Activated CD8-positive, alpha-beta memory T cell treated with anti-CD3 and anti-CD28 coated beads, Interleukin-2, amount 10 ng/mL, durations not matched to agents 7 days and 5 days (primary cell): ENCODE measurements at places on chromosomes 4 and X. TPM values are rescaled to one million over a fixed set of nuclear protein-coding genes. Genes with fewer than 3 reads are reported as not detected.

The AWAT2 gene
- total RNA-seq = not detected

The HSFX4 gene
- total RNA-seq = not detected

The IL15 gene
- 3.4 TPM for total RNA-seq

The ARSJ gene
- not detected for total RNA-seq

The ADAD1 gene
- not detected for total RNA-seq

- no peak for DNase-seq
- peaks cover 4% of the 10 kb centered on the region for H3K36me3 ChIP-seq
- peaks cover 8% of the 10 kb centered on the region for H3K27me3 ChIP-seq
- no peak overlapping the region for H3K4me3 ChIP-seq
- H3K27ac ChIP-seq = no peak overlapping the region
Measured at GRCh38 chr4:122665161-122665929, 44.5 kb upstream of the IL21 start.

DNA sequence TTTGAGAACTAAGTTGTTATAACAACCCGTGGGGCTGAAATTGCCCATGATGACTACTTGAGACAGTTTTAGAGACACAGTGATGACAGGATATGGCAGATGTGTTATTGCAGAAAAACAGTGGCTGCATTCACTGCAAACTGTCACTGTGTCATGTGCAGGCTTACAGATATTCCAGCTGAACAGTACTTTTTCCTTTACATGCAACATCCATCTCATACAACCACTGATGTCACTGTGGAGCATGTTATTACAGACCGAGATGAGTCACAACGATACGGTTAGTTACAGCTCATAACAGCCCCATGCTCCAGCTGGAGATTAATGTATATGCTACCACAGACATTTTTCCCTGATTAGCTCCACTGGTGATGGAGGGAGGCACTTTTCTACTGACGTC is 207.4 kb downstream of the TMA16 start:
- H3K27me3 ChIP-seq = no peaks in the 10 kb centered on the region
- H3K4me3 ChIP-seq = no peak overlapping the region
- H3K27ac ChIP-seq = no peak overlapping the region
- no peaks in the 10 kb centered on the region for H3K4me1 ChIP-seq
- DNase-seq = no peak
- H3K36me3 ChIP-seq = no peaks in the 10 kb centered on the region

DNA sequence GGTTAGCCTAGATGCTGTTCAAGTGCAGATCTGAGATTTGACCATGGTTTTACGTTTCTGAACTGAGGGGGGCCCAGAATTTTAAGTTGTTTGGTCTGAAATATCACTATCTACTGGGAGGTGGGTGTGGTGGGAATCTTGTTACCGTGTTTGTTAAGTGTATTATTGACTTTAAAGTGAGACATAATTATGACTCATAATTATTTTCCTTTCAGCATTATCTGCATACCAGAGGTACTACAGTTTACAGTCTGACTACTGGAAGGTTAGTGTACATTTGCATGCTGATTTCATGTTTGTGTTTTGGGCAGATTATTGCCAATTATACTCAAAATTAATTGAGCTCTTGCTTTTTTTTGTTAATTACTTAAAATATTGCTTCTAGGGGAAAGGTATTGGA is 101.5 kb downstream of the KDM6A start:
- peaks cover 8% of the 10 kb centered on the region for H3K4me1 ChIP-seq
- no peak overlapping the region for H3K4me3 ChIP-seq
- no peak for DNase-seq
- peaks cover 52% of the 10 kb centered on the region for H3K36me3 ChIP-seq
- H3K27me3 ChIP-seq = no peaks in the 10 kb centered on the region

DNA sequence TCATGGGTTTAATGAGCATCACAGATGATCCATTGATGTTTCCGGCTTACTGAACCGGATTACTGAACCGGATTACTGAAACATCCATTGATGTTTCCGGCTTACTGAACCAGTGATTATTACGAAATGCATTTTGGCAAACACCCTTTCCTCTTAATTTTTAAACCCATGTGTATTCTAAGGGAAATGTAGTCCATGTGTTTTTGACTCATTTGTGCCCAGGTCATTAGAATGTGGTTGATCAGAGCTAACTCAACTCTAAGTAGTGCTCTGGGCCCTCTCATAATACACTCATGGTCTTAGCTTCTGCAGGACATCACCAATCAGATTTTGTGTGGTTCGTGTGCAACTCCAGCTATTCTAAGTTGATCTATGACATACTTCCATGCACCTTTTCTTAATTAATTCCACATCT is 141.6 kb downstream of the SPATA18 start:
- peaks cover 3% of the 10 kb centered on the region for H3K27me3 ChIP-seq
- no peak overlapping the region for H3K27ac ChIP-seq
- no peak for DNase-seq
- no peaks in the 10 kb centered on the region for H3K36me3 ChIP-seq
- H3K4me1 ChIP-seq = no peaks in the 10 kb centered on the region

GRCh38 chrX:110442635-110443034 is 84.0 kb downstream of the RTL9 start:
- no peak overlapping the region for H3K27ac ChIP-seq
- H3K4me1 ChIP-seq = peaks cover 3% of the 10 kb centered on the region
- peaks cover 16% of the 10 kb centered on the region for H3K27me3 ChIP-seq
- no peaks in the 10 kb centered on the region for H3K36me3 ChIP-seq
- H3K4me3 ChIP-seq = no peak overlapping the region
